Effector memory CD8-positive, alpha-beta T cell (primary cell): ENCODE measurements at places on chromosomes 12 and 14.

- DNase-seq: no peak
These were observed 1005.5 kb downstream of the NRXN3 start for GRCh38 chr14:79175671-79176070.

GRCh38 chr12:131281016-131281415 is 327.3 kb downstream of the ADGRD1 start:
- no peak for DNase-seq

DNA sequence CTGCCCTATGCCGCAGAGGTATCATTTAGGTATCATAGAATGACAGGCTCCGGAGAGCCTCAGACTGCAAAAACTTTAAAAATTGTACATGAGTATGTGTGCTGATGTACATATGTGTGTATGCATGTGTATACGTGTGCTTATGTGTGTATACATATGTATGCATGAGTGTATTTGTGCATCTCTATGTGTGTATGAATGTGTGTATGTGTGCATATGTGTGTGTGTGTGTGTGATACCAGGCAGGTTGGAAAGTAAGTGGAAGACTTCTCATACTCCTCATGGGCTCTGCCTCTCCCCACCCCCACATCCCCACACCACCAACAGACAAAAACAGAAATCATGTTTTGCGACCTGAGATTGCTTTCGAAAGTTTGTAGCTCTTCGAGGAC is 621 bp upstream of the TMEM117 start:
- no peak for DNase-seq

GRCh38 chr14:76073717-76074116 is 78.0 kb upstream of the GPATCH2L start:
- DNase-seq: no peak
